ENCODE measurements at places on chromosomes 16 and 17.

- no peak for DNase-seq
Measured at GRCh38 chr17:81129711-81130367, 35.5 kb upstream of the PVALEF start.

- DNase-seq, result no peak
Measured at GRCh38 chr17:21190078-21190477, 23.9 kb downstream of the TMEM11 start.

DNA sequence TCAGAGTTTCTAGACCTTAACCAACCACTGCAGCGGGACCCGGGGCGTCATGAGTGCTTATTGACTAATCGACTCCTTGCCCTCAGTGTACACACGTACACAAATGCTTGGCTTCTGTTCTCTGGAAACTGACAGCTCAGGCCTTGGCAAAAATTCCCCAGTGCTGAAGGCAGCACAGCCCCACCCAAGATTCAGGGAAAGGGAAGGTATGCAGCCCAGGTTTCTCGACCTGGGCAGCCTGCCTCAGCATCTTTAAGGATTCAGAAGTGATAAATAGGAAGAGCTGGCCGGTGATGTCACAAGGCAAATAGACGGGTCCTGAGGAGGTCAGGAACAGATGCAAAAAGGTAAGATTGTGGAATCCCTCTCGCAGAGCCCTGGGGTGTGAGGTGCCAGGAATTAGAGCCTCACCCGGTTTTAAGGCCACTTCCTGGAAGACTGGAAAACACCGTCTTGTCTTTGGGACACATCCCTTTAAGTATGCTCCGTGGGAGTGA lies 9.0 kb upstream of the CDH3 start:
- DNase-seq, result no peak

DNA sequence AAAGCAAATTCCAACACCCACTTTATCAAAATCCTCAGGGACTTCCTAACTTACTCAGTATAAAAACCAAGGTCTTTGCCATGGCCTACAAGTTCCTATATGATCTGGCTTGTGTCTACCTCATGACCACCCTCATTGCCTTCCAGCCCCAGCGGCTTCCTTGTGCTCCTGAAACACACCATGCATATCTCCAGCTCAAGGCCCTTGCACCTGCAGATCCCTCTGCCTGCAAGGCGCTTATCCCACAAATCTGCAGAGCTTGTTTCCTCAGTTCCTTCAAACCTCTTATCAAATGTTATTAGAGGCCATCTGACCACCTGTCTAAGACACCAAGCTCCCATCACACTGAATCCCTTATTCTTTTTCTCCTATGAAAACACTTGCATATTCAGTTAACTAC lies 2.6 kb downstream of the BBS2 start:
- DNase-seq, result no peak
